ENCODE measurements at places on chromosomes 6 and 20. TPM values are rescaled to one million over a fixed set of nuclear protein-coding genes. Genes with fewer than 3 reads are reported as not detected.

Gene TOX2
- total RNA-seq, result 6.2 TPM

- H3K36me3 ChIP-seq, result no peaks in the 10 kb centered on the region
- H3K27ac ChIP-seq, result no peak overlapping the region
- no peak overlapping the region for H3K4me3 ChIP-seq
- H3K4me1 ChIP-seq, result no peaks in the 10 kb centered on the region
These were observed 654.8 kb upstream of the POU3F2 start for GRCh38 chr6:98179606-98180005.

DNA sequence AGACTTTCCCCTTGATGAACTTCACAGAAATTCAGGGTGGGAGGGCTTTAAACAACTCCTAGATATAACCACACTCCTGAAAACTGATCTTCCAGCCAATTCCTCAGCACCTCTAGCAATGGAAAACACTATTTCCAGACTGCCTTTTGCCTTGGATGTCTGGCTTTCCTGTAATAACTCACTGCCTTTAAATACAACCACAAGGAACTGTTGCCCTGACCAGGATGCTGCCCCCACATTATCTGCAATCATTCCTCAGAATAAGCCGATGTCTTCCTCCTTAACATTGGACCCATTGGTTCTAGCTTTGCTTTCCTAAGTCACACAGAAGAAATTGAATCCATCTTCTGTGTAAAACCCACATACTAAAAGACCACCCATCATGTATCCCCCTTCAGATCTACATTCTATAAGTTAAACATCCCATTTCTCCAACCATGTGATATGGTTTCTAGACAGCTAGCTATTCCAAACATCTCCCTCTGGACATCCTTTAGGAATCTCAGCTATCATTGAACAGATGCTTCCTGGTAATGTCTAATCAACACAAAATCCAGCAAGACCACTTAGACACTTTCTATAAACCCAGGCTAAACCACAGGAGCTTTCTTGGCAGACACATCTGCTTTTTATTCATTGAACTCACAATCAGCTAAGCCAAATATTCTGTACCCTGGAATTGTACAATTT is 95.9 kb upstream of the KCNQ5 start:
- DNase-seq, result no peak
- H3K4me3 ChIP-seq, result no peak overlapping the region
- H3K27ac ChIP-seq, result no peak overlapping the region
- H3K36me3 ChIP-seq, result no peaks in the 10 kb centered on the region
- no peaks in the 10 kb centered on the region for H3K4me1 ChIP-seq

GRCh38 chr20:15316556-15316955 is 979.1 kb upstream of the FLRT3 start:
- no peak overlapping the region for H3K27ac ChIP-seq
- no peaks in the 10 kb centered on the region for H3K4me1 ChIP-seq
- DNase-seq, result no peak
- no peak overlapping the region for H3K4me3 ChIP-seq

- H3K36me3 ChIP-seq, result no peaks in the 10 kb centered on the region
- no peaks in the 10 kb centered on the region for H3K4me1 ChIP-seq
- no peak overlapping the region for H3K4me3 ChIP-seq
- H3K27me3 ChIP-seq, result no peaks in the 10 kb centered on the region
- no peak overlapping the region for H3K27ac ChIP-seq
These were observed 337.0 kb downstream of the RNGTT start for GRCh38 chr6:88626460-88626859.
